ENCODE measurements at places on chromosomes 12 and 14. TPM values are rescaled to one million over a fixed set of nuclear protein-coding genes. Genes with fewer than 3 reads are reported as not detected.
A peak's percentile ranks its signal among the peaks of the same experiment; 100 is the strongest.

The PARP11 gene
- 3.0 TPM for total RNA-seq

The HOXC9 gene
- total RNA-seq: not detected

The ARF3 gene
- total RNA-seq: 115 TPM

DNA sequence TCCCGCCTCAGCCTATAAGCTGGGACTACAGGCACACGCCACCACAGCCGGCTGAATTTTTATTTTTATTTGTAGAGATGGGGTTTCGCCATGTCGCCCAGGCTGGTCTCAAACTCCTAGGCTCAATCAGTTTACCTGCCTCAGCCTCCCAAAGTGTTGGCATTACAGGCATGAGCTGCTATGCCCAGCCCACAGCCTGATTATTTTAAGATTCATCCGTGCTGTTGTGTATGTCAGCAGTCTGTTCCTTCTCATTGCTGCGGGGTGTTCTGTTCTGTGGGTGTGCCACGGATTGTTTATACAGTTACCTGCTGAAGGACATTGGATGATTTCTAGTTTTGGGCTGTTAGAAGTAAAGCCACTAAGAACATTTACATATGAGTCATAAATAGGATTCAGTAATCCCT, 9.6 kb upstream of the EP400 start:
- H3K27me3 ChIP-seq: no peaks in the 10 kb centered on the region
- DNase-seq: no peak
- H3K4me3 ChIP-seq: no peak overlapping the region

DNA sequence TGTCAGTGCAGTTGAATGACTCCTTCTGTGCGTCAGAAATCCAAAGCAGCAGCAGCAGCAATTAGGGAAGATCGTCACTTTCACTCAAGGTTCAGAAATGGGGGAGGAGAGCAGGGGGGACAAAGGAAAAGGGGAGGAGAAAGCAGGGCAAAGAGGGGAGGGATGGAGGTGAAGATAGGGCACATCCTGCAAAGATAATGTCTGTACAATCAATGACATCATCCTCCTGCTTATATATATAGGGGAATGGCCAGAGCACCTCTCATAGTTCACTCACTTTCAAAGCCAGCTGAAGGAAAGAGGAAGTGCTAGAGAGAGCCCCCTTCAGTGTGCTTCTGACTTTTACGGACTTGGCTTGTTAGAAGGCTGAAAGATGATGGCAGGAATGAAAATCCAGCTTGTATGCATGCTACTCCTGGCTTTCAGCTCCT, at the start of gene NTS:
Gene NTS, plus strand, starts transcription at position 265 of the 431 bp plus-strand sequence. Its CDS starts 109 bp downstream, at position 374.
- DNase-seq: peak; percentile 6
- no peak within 1 kb of the TSS for H3K4me3 ChIP-seq
- H3K4me1 ChIP-seq: no peaks in the 10 kb centered on the region
- H3K27me3 ChIP-seq: no peaks in the 10 kb centered on the region
- H3K36me3 ChIP-seq: no peaks in the 10 kb centered on the region
- H3K27ac ChIP-seq: no peak within 1 kb of the TSS

DNA sequence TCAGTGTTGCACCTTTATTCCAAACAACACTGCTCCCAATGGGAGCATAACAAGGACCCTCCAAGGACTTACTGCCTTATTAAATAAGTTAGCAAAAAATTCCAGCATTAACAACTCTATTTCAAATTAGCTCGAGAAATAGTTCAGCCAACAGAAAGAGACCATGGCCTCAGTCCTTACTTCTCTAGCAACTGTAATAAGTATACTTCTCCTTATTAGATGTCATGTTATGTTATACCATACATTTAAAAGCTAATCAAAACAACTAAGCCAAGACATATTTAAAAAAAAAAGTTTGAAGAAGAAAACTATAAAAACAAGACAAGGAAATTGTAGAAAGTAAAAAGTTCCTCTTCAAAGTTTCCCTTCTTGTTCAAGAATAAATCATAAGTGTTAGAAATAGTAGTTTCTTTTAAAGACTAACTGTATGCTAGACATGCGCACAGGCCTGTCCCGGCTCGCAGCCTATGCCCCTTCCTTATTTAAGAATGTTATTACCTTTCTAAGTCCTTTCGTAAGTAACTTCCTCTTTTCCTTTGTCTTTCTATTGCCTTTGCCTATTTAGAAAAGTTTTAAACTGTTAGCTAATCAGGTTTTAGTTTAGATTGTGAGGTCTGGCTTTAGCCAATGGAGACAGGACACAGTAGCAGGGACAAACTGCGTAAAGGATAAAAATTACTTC, 68.6 kb downstream of the RESF1 start:
- no peaks in the 10 kb centered on the region for H3K36me3 ChIP-seq
- no peaks in the 10 kb centered on the region for H3K27me3 ChIP-seq
- H3K27ac ChIP-seq: no peak overlapping the region
- no peak for DNase-seq

All from cardiac muscle cell (in vitro differentiated cells and primary cell).